ENCODE measurements at places on chromosomes 7 and 10.

GRCh38 chr7:133771788-133772419 is 355.2 kb upstream of the LRGUK start:
- DNase-seq: no peak

GRCh38 chr7:102318482-102318971 is 31.9 kb downstream of the SH2B2 start:
- DNase-seq: peak; percentile 15

GRCh38 chr7:25775999-25776743 is 375.8 kb upstream of the NFE2L3 start:
- no peak for DNase-seq

GRCh38 chr7:100496509-100496908 is 12.8 kb downstream of the NYAP1 start:
- no peak for DNase-seq

DNA sequence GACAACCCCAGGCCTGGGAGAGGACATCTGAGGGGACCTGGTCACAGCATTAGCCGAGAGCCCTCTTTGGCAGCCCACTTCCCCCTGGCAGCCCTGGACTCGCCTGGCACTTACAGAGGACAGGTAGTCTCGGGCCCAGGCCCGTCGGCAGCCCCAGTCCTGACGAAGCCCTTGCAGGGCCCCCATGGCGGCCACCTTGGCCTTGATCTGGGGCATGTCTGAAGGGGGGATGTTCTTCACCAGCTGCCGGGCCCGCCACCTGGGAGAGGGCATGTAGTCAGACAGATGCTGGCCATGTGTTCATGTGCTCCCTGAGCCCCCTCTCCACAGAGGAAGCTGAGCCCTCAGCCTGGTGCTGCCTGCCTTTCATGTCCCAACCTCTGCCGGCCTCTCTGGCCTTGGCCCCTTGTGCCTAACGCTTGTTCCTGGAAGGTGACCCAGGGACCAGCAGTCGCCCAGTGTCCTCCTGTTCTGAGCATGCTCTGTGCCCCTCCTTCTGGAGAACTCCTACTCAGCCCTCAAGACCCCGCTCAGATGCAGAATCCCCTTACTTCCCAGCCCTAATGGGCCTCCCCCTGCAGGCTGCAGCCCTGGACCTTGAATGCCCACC is 13.9 kb downstream of the MYO1G start:
- DNase-seq: no peak

DNA sequence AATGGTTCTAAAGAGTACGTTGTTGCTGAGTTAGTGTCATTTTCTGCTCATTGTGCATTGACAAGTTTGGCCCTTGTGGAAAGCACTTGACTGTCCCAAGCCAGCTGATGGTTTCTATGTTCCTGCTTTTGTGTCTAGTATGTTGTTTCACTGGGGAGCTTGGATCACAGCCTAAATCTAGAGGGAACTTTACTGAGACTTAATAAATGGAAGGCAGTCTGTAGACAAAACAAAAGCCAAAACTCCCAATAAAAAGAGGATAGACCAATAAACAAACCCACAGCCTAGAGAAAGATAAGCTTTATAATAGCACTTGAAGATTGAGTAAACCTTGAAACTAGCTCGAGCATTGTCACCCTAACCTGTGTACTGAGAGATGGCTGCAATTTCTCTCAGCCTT is 196.8 kb downstream of the ADRA2A start:
- no peak for DNase-seq

GRCh38 chr7:116779931-116780330 is 82.5 kb upstream of the CAPZA2 start:
- no peak for DNase-seq

DNA sequence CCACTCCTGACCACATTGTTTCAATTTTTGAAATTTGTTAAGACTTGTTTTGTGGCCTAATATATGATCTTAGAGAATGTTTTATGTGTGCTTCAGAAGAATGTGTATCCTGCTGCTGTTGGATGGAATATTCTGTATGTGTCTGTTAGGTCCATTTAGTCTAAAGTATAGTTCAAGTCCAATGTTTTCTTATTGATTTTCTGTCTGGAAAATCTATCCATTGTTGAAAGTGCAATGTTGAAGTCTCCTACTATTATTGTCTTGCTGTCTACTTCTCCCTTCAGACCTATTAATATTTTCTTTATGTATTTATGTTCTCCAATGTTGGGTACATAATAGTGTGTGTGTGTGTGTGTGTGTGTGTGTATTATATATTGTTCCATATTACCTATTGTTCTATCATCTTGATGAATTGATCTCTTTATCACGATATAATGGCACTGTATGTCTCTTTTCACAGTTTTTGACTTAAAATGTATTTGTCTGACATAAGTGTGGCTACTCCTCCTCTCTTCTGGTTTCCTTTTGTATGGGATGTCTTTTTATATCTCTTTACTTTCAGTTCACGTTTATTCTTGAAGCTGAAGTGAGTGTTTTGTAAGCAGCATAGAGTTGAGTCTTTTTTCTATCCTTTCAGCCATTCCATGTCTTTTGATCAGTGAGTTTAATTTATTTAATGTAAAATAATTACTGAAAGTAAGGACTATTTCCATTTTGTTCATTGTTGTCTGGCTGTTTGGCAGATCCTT is 61.3 kb downstream of the AKR1D1 start:
- DNase-seq: no peak

- DNase-seq: no peak
Observed at GRCh38 chr7:5463031-5463430, 39.4 kb upstream of the TNRC18 start.

- DNase-seq: no peak
Observed at GRCh38 chr7:5594616-5595544, 171.2 kb upstream of the TNRC18 start.

- DNase-seq: no peak
Observed at GRCh38 chr7:50603287-50603686, 38.1 kb upstream of the DDC start.

DNA sequence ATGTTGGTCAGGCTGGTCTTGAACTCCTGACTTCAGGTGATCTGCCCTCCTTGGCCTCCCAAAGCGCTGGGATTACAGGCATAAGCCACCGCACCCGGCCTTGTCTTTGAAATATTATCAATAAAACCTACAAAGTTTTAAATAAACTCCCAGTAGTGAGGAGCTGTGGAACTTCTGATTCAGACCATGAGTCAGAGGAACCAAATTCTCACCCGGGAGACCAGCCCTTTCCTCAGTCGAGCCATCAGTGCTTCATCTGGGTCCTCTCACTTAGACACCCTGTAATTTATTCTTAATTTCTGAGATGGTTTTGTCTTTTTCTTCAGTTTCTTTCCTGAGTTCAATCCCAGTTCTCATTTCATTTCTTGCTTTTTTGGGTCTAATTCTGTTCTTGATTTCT is 68.6 kb downstream of the DYNC2I1 start:
- no peak for DNase-seq

DNA sequence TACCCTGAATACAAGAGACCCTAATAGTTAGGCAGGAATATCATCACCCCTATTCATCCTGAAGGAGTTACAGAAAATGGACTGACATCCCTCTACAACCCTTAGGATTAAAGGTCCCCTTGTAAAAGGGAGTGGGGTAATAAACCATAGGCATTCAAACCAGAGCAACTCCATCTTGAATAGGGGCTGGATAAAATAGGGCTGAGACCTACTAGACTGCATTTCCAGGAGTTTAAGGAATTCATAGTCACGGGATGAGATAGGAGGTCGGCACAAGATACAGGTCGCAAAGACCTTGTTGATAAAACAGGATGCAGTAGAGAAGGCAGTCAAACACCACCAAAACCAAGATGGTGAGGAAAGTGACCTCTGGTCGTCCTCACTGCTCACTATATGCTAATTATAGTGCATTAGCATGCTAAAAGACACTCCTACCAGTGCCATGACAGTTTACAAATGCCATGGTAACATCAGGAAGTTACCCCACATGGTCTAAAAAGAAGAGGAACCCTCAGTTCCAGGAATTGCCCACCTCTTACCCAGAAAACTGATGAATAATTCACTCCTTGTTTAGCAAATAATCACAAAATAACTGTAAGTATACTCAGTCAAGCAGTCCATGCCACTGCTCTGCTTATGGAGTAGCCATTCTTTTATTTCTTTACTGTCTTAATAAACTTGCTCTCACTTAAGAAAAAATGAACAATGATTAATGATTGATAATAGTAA is 37.2 kb downstream of the CUBN start:
- no peak for DNase-seq

- no peak for DNase-seq
Observed at GRCh38 chr7:94999069-94999351, 91.6 kb downstream of the PPP1R9A start.

GRCh38 chr7:101936223-101936610 is 118.8 kb downstream of the CUX1 start:
- DNase-seq: no peak

DNA sequence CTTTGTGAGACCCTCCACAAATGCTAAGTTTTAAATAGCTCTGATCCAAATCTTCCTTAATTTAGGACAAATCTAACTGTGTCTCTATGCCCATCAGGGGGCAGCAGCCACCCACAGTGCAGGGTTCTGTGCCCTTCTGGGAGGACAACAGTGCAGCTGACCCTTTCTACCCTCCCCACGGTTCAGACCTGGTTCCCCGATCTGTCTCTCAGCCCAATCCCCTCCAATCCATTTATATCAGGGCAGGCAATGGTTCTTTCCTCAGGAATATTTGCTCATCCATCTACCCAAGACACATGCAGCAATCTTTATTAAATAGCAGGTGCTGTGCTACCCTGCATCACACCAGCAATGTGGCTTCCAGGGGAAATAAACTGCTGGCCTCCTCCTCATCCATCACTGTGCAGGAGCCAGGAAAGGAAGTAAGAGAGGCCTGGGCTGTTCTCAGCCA is 4.0 kb upstream of the RBM28 start:
- peak; percentile 24 for DNase-seq

- DNase-seq: no peak
Observed at GRCh38 chr10:21526860-21527597, 1.5 kb upstream of the SKIDA1 start.

- DNase-seq: no peak
Observed at GRCh38 chr10:75956624-75957023, 525.2 kb downstream of the LRMDA start.

GRCh38 chr7:113159746-113160339 is 41.5 kb upstream of the SMIM30 start:
- peak; percentile 47 for DNase-seq

DNA sequence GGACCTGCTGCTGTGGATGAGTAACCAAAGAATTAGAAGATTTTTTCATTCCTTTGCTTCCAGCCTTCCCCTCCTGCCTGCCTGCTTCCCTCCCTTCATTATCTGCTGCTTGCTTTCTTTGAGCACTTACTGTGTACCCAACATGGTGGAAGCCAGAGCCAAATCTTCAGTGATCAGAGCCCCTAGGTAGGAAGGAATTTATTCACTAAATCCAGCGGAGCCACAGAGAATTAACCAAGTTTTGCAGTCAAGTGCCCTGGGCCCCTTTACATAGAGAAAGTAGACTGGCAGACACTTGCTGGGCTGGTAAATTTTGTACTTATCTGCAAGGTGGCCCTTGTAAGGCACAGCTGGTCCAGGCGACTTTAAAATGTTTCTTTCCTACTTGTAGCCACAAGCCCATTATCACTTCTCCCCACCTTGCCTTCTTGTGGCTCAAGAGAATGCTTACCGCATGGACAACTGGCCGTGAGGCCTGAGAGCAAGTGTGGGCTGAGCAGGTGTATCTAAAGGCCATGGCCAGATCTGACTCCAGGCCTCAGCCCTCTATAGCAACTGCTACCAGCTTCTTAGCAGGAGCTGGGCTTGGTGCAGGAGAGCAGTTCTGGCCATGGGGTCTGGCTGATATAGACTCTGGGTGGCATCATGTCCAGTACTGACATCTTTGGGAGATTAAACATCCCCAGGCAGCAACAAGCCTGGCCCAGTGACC is 11.1 kb downstream of the UNC5B start:
- no peak for DNase-seq

- no peak for DNase-seq
Observed at GRCh38 chr10:8229153-8229552, 174.7 kb downstream of the GATA3 start.

DNA sequence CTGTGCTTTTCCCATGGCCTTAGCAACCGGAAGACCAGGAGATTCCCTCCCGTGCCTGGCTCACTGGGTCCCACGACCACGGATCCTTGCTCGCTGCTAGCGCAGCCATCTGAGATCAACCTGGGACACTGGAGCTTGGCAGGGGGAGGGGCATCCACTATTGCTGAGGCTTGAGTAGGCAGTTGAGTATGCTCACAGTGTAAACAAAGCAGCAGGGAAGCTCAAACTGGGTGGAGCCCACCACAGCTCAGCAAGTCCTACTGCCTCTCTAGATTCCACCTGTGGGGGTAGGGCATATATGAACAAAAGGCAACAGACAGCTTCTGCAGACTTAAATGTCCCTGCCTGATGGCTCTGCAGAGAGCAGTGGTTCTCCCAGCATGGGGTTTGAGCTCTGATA is 697.0 kb downstream of the SORCS1 start:
- peak; percentile 0 for DNase-seq

DNA sequence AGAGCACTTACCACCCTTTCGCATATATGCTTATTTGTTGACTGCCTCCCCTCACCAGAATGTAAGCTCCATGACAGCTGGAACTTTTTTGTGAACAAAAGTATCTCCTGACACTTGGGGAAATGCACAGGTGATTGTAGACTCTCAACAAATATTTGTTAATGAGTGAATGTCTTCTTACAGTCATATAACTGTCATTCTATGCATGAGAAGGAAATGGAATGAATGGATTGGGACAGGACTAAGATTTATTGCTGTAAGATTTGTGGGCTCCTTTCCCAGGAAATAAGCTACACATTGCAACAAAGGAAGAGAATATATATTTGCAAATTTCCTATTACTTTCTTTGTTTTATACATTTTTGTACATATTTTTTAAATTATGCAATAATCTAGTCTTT is 48.5 kb downstream of the FEZF1 start:
- peak; percentile 5 for DNase-seq

GRCh38 chr7:155792315-155792960 is 19.8 kb downstream of the SHH start:
- DNase-seq: no peak

- no peak for DNase-seq
Observed at GRCh38 chr10:67836488-67836887, 1.5 kb downstream of the DNAJC12 start.

DNA sequence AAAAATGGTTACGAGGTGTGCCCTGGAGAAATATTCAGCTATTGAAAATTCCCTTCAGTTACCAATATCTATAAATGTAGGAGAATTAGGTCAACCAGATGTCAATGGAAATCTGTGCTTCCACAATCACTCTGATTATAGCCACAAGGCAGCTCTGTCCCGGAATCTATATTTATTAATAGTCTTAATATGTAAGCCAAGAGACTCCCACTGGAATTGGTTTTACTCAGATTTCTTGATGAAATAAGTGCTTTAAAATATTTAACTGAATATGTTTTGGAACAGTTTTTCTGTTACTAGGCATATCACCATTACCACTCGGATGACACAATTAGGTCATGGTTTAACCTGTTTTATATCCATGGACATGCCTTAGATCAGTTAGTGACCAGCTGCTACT is 169.6 kb downstream of the POM121L12 start:
- DNase-seq: no peak

GRCh38 chr7:31761646-31762045 is 74.6 kb downstream of the PPP1R17 start:
- no peak for DNase-seq

- no peak for DNase-seq
Observed at GRCh38 chr10:17348501-17349349, 105.7 kb downstream of the ST8SIA6 start.

- DNase-seq: no peak
Observed at GRCh38 chr7:96979551-96980276, 25.6 kb upstream of the DLX6 start.

GRCh38 chr7:95367606-95368005 is 28.6 kb downstream of the PON3 start:
- peak; percentile 79 for DNase-seq
